ENCODE measurements at places on chromosomes 3 and 15.
A peak's percentile ranks its signal among the peaks of the same experiment; 100 is the strongest.

GRCh38 chr3:123459862-123460261, 11.0 kb upstream of the ADCY5 start:
- no peak for DNase-seq

- DNase-seq, result no peak
Observed at GRCh38 chr3:168574455-168575158, 478.9 kb upstream of the GOLIM4 start.

- no peak for DNase-seq
Observed at GRCh38 chr3:65338571-65338970, 650.8 kb upstream of the ADAMTS9 start.

DNA sequence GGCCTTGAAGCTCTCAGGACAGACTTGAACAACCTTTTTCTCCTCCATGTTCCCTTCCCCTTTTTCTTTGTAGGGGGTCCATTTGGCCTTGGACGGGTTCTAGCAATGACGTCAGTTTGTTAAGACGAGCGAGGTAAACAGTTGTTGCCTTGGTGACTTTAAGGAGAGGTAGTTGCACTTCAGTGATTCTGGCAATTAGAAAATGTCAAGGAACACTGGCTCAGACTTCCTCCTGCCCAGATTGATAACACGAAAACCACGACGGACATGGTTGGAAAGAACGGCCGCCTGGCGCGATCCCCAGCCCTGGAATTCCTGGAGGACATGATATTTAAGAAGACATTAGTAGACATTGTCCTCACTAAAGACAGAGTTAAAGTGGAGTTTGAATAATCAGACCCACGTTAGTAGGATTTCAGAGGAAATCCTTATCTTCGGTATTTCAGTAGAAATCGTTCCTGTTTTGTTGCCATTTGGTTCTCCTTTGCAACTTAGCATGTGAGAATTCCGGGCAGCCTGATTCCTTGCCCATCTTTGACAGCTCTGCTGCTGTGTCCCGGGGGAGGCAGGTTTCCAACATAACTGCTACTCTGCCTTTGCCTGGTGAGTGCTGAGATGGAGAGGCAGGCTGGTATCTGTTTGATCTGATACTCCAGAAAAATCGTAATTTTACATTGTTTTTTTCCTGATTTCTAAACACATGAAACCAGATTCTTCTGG, 87.3 kb downstream of the ST6GAL1 start:
- no peak for DNase-seq

DNA sequence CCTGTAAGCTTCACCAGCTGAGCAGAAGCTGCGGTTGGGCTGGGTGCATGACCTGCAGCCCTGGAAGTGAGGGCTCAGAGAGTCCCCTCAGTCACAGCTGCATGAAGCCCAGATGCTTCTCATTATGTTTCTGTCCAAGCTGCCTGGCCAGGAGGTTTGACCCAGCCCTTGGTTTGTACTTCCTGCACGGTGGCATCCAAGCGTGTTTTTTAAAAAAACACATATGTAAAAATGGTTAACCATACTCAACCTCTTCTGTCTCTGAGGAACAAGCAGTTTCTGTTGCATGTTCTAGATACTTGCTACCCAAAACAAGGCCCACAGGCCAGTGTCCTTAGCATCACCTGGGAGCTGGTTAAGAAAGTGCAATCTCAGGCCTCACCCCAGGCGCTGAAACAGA, 76.0 kb upstream of the ATP10A start:
- DNase-seq, result no peak

GRCh38 chr15:59111251-59111650, 6.3 kb downstream of the CCNB2 start:
- no peak for DNase-seq

DNA sequence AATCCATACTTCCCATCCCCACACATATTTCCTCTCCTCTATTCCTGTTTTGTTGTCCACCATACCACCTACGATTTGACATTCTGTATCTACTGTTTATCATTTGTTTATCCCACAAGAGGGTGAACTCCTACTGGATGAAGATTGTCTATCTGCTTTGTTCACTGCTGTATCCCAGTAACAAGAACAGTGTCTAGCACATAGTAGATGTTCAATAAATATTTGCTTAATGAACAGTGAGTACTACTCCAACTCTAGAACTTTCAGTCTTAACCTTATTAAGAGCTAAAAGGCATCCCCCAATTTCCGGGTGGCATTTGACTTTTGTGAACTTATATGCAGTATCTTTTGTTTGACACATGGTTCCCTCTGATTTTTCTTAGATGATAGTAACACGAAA, 1.3 kb downstream of the PYGO1 start:
- DNase-seq, result no peak

- no peak for DNase-seq
Observed at GRCh38 chr15:94322141-94322540, 90.8 kb downstream of the MCTP2 start.

- DNase-seq, result peak; percentile 39
Observed at GRCh38 chr3:97763586-97764406, 762 bp upstream of the ARL6 start.

DNA sequence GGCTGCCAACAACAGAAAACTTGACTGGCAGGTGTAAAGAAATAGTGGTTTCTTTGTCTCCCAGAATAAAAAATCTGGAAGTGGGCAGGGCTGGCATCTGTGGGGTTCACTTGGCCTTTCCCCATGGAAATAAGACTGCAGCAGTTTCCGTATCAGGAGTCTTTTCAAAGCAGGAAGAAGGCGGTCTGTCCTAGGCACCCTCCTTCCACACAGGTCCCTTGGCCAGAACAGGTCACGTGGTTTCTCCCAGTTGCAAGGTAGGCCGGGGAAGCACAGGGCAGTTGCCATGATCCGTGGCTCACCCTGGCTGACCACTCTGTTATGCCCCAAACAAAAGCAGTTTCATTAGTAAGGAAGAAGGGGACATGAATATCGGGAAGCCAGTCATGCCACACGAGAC, 45.4 kb downstream of the ZDHHC19 start:
- DNase-seq, result no peak

GRCh38 chr15:85906640-85907039, 111.9 kb upstream of the KLHL25 start:
- no peak for DNase-seq

DNA sequence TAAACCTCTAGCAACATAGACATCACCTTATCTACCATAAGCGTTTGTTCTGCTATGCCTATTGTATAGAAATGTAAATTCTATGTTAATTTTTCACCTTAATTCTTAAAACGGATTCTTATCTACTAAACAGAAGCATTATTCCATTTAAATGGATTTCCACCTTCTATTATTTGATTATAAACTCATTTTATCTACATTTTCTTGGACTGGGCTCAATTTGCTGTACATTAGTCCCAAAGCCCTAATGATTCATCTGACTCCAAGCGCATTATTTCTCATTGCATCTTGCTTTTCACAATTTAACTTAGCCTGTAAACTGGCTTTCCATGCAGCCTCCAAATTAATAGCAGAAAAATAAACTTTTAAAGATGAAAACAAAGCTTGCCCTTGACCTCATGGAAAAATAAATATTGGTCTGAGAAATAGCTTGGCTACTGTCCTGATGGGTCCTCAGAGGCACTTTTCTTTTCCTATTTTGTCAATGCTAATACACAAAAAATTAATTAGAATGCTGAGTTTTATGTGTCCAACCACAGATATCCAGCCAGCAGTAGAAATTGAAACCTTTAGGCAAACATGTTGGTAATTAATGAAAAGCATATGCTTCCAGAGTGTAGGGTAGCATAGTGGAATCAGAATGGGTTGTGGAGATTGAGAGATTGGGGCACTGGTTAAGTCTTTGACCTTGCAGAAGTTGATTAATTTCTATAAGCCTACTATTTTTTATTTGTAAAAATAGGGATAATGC, 81.4 kb upstream of the CFAP20DC start:
- DNase-seq, result peak; percentile 10

- DNase-seq, result no peak
Observed at GRCh38 chr3:9301091-9301490, 51.6 kb upstream of the SRGAP3 start.

- DNase-seq, result no peak
Observed at GRCh38 chr15:98823012-98823458, 174.7 kb downstream of the IGF1R start.

DNA sequence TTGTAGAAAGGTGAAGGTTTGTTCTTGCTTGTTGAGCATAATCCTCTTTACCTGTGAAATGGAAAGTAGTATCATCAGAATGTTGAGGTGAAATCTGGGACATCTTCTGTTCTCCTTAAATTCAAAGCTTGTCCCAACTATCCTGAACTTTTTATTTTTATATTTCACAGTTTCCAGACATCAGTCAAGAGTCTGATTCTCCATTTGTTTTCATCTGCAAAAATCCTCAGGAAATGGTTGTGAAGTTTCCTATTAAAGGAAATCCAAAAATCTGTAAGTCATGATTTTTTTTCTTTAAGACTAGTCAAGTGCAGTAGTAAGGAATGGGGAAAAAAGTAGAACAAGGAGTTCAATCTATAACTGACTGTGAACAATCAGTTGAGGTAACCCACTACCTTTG, 15.5 kb upstream of the ZNF609 start:
- DNase-seq, result no peak

GRCh38 chr3:55588146-55588765, 101.2 kb upstream of the WNT5A start:
- DNase-seq, result no peak

DNA sequence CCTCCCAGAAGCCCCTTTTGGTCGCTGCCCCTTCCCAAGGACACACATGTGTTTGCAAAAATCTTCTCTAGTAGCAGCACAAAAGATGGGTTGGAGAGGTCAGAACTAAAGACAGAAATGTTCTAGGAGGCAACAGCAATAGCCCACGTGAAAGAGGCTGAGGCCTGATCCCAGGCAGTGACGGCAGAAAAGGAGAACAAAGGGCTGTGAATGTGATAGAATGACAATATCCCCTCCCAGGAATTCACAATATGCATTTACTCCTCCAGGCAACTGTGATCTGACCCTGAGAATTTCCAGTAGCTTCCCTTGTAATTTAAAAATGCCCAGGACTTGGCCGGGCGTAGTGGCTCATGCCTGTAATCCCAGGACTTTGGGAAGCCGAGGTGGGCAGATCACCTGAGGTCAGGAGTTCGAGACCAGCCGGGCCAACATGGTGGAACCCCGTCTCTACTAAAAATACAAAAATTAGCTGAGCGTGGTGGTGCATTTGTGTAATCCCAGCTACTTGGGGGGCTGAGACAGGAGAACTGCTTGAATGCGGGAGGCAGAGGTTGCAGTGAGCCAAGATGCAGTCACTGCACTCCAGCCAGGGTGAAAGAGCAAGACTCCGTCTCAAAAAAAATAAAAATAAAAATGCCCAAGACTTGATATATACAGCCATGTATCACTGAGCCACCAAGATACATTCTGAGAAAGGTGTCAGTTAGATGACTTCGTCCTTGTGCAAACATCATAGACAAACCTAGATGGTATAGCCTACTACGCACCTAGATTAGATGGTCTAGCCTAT, 43.6 kb upstream of the PIAS1 start:
- DNase-seq, result no peak

GRCh38 chr3:178823150-178823549, 248.5 kb downstream of the ZMAT3 start:
- no peak for DNase-seq

DNA sequence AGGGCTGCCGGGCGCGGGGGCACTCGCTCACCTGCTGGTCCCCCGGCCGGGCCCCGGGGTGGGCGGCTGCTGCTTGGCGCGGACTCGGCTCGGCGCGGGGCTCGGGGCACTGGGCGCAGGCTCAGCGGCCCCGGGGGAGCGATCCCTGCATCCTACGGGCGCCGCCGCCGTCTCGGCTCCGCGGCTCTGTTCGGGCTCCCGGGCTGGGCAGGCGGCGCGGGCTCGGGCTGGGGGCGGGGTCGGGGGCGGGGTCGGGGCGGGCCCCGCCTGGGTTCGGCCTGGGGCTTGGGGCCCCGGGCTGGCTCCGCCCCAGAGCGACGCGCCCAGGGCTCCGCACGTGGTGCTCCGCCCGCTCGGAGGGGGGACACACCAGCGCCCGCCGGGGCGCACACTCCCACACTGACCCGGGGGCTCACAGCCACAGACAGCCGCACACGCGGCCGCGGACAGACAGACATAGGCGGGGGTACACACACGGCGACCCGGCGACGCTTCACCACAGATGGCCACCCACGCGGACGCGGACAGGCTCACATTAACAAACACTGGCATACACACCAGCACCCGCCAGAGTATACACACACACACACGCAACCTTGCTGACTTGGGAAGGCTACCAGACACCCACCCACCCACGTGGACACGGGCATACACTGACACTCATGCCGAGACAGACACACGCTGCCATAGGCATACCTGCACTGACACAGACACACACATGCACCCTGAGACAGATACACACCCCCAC, at the start of gene SCN5A:
Gene SCN5A (minus strand): TSS at position 188 of the 748 bp plus-strand sequence. CDS start 16,380 bp downstream, outside the sequence.
- DNase-seq, result no peak

GRCh38 chr15:25846377-25846776, 16.8 kb downstream of the ATP10A start:
- DNase-seq, result no peak

DNA sequence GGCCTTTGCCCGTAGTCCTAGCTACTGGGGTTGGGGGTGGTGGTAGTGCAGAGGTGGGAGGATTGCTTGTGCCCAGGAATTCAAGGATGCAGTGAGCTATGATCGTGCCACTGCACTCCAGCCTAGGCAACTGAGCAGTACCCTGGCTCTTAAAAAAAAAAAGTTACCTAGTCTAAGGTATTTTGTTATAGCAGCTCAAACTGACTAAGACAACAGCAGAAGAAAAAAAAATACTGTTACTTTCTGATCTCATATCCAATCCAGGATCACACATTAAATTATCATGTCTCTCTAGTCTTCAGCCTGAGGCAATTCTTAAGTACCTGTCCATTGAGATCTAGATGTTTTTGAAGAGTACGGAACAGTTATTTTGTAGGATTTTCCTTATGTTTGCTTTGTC, 39.8 kb downstream of the PDE8A start:
- DNase-seq, result no peak
